ENCODE measurements at places on chromosomes 12 and 14.

DNA sequence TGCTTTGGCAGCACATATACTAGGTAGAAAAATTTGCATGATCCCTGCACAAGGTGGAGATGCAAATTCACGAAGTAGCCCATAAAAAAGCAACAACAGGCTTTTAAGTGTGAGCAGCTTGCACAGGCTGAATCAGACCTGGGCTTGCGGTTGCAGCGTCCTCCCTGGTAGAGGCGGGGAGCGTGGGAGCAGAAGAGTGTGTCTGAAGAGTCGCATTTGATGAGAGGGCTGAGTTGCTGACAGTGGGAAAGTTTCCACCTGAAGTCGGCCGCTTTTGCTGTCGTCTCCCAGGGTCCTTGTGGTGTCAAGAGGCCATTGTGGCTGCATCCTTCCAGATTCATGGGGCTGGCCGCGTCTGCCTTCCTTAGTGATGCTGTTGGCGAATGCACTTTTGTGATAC, 6.2 kb downstream of the AACS start:
- DNase-seq: no peak

DNA sequence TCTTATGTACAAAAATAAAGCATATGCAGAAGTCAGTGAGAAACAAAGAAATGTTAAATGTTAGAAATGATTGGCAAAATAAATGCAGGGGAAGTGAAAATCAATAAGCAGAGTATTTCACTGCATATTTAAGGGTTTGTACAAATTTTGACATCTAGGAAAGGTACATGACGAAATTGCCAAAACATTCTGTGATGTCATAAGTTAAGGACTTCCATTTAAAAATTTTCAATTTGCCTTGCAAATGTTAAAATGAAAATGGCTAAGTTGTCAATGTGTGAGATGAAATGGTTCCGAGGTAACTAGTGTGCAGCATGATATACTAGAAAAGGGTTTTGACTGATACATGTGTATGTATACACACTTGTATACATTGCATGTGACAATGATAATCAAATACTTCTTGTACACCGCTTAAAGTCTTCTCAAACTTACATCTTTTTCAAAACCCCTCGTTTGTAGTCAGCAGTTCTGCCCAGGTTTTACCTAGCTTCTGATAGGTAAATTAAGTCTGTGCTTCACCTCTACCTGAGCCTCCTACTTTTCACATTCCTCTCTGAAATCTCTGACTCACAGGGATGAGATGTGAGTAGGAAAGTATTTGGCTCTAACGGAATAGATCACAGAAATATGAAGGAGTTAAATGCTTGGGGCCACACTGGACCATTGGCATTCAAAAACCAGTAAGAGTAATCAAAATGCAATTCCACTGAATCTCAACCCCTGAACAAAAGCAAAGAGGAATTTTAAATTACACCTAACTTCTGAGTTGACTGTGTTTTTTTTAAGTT, 442.4 kb upstream of the FOXG1 start:
- DNase-seq: no peak

DNA sequence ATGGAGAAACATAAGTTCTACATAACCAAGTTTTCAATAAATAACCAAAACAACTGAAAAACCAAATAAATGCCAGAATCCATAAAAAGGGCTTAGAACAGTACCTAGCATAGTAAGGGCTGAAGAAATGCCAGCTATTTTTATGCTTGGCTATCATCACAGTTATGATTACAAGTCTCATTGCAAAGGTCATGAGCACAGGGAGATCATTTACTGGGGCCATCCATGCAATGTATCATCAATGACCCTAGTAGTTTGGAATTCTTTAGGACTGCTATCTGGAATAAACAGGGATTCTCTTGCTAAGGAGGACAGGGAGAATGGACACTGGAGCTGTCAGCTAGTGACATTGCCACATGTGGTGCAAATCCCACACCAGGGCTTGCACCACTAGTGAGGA, 92.5 kb upstream of the NAP1L1 start:
- no peak for DNase-seq

- DNase-seq: no peak
Observed at GRCh38 chr12:29429999-29430715, 49.2 kb upstream of the ERGIC2 start.

DNA sequence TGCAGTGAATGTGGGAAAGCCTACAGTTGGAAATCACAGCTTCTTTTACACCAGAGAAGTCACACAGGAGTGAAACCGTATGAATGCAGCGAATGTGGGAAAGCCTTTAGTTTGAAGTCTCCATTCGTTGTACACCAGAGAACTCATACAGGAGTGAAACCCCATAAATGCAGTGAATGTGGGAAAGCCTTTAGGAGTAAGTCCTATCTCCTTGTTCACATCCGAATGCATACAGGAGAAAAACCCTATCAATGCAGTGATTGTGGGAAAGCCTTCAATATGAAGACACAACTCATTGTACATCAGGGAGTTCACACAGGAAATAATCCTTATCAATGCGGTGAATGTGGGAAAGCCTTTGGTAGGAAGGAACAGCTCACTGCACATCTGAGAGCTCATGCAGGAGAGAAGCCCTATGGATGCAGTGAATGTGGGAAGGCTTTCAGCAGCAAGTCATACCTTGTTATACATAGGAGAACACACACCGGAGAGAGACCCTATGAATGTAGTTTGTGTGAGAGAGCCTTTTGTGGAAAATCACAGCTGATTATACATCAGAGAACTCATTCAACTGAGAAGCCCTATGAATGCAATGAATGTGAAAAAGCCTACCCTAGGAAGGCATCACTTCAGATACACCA, 24.6 kb downstream of the ZNF26 start:
- no peak for DNase-seq

GRCh38 chr14:96285667-96286066, 29.7 kb downstream of the BDKRB1 start:
- no peak for DNase-seq
